ENCODE measurements at places on chromosomes 13 and 19.

DNA sequence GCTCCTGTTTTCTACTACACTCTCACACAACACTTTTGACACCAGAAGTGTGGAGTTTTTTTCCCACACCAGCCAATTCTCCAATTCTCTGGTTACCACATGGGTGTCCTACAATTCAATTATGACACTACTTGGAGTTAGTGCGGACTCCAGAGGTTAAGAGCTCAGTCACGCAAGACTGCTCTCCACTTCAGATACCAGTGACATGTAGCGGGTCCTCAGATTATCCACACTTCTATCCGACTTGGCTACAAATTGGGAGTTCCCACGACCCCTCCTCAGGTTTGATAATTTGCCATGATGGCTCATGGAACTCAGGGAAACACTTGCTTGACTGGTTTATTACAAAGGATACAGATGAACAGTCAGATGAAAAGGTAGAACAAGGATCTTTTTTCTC lies 32.9 kb downstream of the PAN3 start:
- DNase-seq: no peak

DNA sequence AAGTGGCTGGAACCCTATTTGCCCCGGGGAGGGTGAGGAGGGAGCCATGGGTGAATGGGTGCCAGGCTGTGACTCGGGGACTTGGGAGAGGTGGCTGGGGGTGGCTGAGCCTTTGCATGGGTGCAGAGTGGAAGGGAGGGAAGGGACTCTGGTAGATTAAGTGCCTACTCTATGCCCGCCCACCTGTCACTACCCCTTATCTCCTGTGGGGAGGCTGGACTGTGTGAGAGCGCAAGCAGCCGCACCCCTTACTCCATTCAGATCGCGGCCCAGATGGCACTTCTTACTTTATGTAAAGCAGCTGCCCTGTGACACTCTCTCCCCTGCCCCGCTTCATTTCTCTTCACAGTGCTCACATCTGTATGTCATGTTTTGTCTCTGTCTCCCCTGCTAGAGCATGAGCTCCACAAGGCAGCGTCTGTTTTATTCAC lies 2.9 kb downstream of the KASH5 start:
- no peak for DNase-seq

DNA sequence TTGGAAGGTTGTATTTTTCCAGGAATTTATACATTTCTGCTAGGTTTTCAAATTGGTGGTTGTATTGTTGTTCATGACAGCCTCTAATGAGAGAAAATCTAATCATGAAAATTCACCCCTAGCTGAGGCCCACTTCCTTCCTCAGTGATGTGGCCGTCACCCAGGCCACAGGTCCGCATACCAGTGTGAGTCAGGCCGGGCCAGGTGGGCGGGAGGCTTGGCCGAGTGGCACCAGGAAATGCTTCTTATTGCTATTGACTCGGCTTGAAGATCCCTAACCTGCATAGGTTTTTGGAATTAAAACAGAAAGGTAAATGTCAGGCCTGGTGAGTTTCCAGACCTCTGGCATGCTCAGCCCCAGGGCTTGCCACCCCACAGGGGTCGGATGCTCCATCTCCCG lies 88.7 kb downstream of the SCGB2B2 start:
- no peak for DNase-seq

DNA sequence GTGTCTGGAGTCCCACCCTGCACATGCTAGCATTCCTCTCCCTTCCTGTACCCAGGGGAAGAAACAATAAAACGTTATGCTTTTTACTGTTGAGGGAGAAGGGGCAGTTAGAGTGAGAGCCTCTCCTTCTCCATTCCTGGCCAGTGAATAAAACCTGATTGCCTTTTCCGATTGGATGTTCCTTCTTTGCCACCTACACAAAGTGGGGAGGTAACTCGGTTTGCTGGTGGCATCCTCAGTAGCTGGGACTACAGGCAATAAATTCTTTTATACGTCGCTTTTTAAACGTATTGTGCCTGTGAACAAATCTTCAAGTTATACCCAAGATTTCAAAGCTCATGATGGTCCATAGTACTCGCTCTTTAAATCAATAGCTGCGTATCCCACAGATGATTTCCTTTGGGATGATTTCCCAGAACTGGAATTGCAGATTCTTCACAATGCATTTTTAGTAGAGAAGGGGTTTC lies 660 bp upstream of the MVB12A start:
- no peak for DNase-seq

GRCh38 chr13:49749848-49750247 lies 42.6 kb downstream of the KPNA3 start:
- no peak for DNase-seq

GRCh38 chr19:4295972-4296771 lies 6.0 kb downstream of the TMIGD2 start:
- DNase-seq: no peak

- no peak for DNase-seq
Observed at GRCh38 chr13:27028683-27029480, 142.7 kb downstream of the USP12 start.

DNA sequence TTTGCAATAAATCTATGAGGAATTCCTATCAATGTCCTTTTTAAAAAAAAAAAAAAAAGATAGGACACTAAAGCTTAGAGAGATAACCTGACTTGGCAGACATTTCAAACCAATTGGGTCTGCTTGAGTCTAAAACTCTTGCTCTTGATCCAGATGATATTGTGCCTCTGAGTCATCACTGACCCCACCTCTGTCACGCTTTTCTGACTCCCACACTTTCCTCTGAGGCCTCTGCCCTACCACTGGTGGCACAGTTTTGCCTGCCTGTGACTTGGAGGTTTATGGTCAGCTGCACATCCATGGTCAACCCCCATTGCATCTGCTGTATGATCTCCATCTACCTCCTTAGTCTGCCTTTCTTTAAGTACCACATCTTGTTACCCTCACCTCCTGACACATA lies 328.7 kb downstream of the SPRY2 start:
- DNase-seq: no peak

DNA sequence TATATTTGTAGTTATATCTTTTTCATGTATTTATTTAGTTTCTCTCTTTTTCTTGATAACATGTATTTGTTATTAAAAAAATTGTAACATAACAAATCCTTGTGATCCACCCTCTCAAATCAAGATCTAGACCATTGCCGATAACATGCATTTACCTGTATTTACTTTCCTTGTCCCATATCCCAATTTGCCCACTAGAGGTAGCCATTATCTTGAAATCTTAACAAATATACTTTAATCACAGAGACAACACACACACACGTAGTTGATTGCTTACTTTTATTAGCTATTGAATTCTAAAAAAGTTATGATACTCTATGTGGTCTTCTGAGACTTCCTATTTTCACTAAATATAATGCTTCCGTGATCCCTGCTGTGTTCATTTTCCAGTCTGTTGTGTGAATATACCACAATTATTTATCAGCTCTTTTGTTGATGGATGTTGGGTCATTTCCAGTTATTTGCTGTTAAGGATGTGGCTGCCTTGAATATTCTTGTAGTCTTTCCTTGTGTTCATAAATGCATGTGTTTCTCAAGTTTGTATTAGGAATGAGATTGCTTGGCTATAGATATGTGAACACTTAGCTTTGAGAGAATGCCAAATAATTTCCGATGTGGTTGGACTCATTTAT lies 31.3 kb upstream of the ZMYM2 start:
- DNase-seq: no peak

- DNase-seq: no peak
Observed at GRCh38 chr19:40387155-40387554, 2.8 kb downstream of the HIPK4 start.

DNA sequence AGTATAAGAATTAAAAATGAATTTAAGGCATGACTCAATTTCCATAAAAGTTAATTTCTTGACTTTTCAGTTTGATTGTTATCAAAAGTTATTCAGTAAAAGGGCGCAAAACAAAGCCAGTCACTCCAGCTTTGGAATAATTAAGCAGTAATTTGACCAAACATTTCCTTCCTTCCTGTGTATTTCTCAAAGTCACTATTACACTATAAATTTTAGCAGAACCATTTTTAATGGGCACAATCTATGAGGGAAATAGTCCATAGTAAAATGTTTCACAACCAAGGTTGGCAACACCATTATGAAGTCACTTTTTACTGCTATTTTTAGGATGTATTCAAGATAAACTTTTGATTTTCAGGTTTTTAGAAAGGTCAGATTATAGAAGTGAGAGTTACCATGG lies 91.0 kb downstream of the DACH1 start:
- no peak for DNase-seq

GRCh38 chr13:27257648-27258253 lies 6.4 kb downstream of the RPL21 start:
- DNase-seq: no peak

GRCh38 chr19:342801-343421 lies 1.7 kb downstream of the MIER2 start:
- no peak for DNase-seq

DNA sequence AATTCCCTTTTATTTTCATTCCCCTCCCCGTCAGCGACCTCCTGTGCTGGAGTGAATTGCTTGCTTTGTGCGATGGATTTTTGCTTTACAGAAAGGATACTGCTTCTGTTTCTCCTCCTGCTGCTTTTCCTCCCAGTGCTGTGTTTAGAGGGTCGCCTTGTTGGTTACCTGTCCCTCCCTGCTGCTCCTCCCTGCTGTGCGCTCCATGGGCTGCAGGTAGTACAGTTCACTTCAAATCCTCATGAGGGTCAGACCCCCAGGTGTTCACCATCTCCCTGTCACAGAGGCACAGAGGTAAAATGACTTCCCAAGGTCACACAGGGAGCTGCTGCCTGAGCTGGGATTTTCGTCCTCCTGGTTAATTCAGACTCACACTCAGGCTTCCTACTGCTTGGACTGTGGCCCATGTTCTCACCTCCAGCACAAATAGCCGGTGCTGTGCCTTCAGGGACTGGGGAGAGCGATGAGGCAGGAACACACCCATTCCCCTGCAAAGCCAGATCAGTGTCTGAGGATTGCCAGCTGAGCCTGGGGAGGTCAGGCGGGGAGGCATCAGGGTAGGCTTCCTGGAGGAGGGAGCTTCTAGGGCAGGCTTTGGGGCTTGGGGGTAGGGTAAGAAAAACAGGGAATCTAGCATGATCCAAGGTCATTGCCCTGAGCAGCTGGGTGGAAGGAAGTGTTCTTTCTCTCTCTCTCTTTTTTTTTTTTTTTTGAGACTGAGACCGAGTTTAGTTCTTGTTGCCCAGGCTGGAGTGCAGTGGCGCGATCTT lies 14.4 kb downstream of the BICRA start:
- no peak for DNase-seq

DNA sequence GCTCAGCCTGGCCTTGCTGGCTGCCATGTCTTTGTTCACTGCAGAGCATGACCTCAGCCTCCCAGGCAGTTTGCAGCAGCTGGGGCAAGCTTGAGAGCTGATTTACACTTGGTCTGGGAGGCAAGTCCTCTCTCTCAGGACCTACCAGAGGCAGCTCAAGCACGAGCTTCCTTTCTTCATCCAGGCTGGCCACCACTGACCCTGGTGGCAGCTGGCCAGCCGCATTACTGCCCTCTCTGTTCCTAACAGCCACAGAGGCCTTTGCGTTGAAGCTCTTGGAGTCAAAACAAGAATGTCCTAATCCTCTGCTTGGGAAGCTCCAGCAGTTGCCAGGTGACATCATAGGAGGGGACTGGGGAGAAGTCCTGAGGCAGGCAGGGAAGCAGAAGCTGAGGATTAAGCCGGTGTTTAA lies 85.7 kb downstream of the NUFIP1 start:
- DNase-seq: no peak

- DNase-seq: no peak
Observed at GRCh38 chr19:46878613-46879375, 18.0 kb downstream of the ARHGAP35 start.

DNA sequence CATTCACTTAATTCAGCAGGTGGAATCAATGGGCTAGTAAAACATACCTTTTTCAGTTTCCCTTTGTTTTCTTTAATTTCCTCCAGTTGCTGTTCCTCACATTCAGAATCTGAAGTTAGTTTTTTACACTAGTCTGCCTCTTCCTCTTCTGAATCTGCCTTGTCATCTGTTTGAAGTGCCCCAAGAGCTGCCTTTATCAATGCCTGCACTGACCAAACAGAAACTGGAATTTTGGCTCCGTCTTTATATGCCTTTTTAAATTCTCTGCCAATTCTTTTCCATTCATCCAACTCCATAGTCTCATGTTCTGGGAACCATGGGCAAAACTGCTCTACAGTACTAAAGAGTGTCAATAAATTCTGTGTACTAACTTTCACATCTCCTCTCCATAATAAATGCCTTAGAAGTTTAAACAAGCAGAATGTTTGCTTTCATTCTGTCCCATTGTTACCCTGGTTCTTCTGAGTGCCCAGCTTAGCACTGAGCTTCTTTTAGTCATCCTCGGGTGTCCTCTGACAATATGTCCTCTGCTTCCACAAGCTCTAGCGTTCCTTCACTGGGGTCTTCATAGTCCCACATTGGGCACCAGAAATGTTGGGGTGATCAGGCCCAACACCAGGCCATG lies 154.2 kb downstream of the ZNF486 start:
- no peak for DNase-seq

GRCh38 chr13:65149687-65150086 lies 2080.4 kb downstream of the PCDH9 start:
- DNase-seq: no peak

- DNase-seq: no peak
Observed at GRCh38 chr13:46756977-46757376, 40.0 kb downstream of the ESD start.

DNA sequence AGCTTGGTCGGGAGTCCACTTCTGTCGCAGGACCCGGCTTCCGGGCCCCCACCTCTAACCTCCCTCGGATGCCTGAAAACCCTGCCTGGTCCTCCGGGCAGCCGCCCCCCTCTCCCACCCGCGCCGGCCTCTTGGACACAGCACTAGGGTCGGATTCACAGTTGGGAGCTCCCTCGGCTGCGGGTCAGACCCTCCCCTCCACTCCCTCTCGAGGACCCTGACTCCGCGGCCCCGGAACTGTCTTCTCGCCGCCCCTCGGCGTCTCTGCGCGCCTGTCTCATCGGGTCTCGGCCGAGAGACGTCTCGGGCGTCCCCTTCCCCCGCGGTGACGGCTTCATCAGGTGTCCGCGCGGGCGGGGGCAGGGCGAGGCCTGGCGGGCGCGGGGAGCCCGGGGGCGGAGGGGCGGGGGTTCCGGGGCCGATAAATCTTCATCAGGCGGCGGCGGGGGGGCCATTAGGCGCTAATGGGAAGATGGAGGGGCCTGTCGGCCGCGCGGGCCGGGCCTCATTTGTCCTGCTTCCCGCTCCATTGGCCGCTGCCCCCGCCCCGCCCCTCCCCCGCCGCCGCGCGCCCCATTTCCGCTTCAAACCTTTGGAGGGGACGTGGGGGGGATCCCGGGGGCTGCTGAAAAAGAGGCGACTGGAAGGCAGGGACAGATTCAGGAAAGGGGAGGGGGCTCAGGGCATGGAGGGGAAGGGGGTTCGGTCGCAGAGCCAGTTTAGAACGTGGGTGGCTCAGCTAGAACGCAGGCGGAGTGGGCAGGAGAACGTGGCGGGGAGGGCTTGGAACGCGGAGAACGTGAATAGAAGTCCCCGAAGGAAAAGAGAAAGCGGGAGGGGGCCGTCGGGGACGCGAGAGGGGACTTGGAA lies 11.8 kb upstream of the ERFL start:
- peak; percentile 57 for DNase-seq

GRCh38 chr13:100825557-100825956 lies 151.0 kb upstream of the TMTC4 start:
- DNase-seq: no peak

DNA sequence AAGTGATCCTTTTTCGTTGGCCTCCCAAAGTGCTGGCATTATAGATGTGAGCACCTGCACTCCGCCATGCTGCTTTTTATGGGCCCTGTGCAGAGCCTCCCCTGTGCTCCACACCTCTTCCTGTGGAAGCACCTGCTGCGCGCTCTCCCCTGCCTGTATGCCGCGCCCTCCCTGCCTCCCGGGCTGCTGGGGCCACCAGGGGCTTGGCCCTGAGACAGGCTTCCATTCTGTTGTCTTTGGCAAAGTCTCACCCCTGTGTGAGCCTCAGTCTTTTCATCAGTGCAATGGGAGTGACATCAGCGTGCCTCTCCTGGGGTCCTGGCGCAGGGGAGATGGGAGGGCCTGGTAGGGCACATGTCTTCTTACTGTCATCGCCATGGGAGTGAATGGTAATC lies 1.3 kb downstream of the FAM174C start:
- DNase-seq: peak; percentile 52

Measured in stimulated activated CD4-positive, alpha-beta T cell treated with anti-CD3 and anti-CD28 coated beads, Interleukin-2, amount 100 ng/mL, for 24 hours (primary cell).